ENCODE measurements at places on chromosomes 2 and 18.
A peak's percentile ranks its signal among the peaks of the same experiment; 100 is the strongest.

DNA sequence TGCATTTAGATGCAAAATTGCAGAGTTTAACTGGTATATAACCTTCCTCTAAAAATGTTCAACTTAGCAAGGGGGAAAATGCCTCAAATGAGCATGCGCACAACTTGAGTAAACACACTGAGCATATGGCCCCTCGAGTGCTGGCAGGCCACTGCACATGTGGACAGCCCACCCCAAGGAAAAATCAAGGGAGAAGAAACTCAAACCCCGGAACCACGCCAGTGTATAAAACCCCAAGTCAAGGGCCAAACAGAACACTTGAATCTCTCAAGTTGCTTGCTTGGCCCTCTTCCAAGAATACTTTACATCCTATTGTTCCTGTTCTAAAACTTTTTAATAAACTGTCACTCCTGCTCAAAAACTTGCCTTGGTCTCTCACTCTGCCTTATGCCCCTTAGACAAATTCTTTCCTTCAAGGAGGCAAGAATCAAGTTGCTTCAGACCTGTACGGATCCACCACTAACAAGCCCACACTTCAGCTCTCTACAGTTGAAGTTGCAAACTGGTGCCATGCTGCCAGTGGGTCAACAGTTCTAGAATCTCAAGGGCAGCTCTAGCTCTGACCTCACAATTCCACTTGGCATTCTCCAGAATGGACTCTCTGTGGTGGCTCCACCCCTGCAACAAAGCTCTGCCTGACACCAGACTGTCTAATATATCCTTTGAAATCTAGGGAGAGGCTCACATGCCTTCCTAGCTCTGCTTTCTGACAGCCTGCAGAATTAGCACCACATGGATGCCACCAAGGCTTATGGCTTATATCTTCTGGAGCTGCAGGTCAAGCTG, 38.9 kb downstream of the HIBCH start:
- DNase-seq, result no peak

- DNase-seq, result no peak
Observed at GRCh38 chr2:192119536-192119935, 75.2 kb downstream of the TMEFF2 start.

DNA sequence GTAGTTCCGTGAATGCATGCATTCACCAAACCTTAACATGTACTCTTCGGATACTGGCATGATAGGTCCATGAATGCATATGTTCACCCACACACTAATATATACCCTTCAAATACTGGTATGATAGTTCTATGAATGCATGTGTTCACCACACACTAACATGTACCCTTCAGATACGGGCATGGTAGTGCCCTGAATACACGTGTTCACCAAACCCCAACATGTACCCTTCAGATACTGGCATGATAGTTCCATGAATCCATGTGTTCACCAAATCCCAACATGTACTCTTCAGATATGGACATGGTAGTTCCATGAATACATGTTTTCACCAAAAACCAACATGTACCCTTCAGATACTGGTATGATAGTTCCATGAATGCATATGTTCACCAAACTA, 48.5 kb upstream of the ALKAL2 start:
- DNase-seq, result no peak

- DNase-seq, result no peak
Observed at GRCh38 chr2:120539424-120539936, 193.5 kb downstream of the INHBB start.

- no peak for DNase-seq
Observed at GRCh38 chr2:6828299-6828584, 37.5 kb downstream of the CMPK2 start.

DNA sequence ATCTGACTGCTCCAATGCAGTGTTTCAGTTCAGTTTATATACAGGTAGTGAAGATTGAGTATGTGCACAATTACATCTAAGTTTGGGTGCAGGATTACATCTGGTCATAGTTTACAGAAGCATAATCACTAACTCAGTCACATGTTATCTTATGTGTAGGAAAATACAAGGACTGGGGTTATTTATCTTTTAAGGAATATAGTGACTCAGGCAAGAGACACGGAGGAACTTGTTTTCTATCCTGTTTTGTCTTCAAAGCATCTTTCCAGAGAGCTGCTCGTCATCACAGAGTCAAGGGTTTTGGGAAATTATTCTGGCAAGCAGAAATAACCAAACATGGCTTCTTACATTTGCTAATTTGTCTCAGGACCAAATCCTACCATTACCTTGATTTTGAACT, 1371.5 kb upstream of the TMEFF2 start:
- no peak for DNase-seq

GRCh38 chr2:26722328-26722727, 29.8 kb downstream of the KCNK3 start:
- no peak for DNase-seq

DNA sequence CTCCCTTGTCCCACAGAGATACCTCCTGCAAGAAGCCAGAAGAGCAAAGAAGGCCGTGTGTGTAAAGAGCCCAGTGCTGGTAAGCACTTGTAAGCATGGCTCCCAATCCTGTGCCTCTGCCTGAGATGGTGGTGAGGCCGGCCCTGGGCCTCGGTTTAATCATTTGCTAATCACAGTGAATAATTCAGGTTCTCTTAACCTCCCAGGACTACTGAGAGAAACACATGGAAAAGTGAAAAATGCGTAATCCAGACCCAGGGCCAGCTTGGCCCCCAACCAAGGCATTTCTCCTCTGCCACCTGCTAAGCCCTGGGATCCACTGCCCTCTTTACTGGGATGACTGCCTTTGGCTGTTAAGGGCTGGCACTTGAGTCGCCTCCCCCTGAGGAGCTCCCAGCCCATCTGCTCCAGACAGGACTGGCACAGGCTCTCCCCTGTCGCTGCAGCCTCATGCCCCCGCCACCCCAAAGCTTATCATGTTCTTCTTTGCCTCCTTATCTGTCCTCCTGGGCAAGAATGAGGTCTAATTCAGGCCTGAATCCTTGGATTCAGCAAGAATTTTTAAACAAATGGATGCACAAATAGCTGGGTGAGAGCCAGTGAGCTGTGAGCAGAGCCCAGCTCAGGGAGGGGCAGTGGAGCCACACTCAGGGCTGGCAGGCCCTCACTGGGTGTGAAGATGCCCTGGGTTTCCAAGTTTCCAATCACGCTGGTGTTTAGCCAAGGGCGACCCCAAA, 193.9 kb upstream of the HS6ST1 start:
- DNase-seq, result no peak

DNA sequence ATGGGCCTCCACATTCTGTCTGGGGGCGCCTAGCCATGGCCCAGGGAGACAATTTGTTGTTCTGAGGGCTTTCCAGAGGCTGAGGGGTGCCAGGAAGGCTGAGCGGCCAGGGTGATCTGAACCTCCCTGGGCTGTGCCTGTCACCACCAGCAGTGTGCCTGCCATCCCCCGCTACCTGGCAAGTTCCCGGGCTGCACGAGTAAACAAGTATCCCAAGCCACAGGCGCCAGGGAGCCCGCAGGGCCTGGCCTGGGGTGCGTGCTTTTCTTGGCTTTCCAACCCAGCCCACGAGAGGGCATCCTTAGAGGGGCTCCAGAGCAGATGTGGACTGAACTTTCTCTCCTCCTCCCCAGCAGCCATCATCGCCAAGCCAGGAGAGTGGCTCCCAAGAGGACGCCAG, 35.1 kb upstream of the B3GNT7 start:
- no peak for DNase-seq

GRCh38 chr18:51762373-51762772, 564.9 kb upstream of the MEX3C start:
- no peak for DNase-seq

DNA sequence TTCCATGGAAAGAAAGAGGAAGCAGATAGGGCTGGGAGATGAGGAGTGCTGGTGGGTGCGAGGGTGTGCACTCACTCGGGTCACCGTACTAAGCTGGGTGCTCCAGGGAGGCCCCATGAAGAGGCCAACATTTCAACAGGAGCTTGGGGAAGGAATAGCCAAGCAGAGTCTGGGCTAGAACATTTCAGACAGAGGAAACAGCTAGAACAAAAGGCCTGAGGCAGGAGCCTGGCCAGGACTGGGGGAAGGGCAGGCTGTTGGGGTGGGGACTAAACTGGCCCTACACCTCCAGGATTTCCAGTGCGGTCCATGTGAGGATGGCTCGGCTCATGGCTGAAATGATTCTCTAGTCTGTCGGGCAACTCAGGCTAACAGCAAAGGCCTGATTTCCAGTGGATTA, 90.8 kb downstream of the ZFP36L2 start:
- DNase-seq, result no peak

GRCh38 chr2:233321166-233321565, 13.6 kb downstream of the SAG start:
- DNase-seq, result no peak

- no peak for DNase-seq
Observed at GRCh38 chr2:66024391-66024790, 410.5 kb upstream of the MEIS1 start.

GRCh38 chr2:53641290-53641689, 126.3 kb upstream of the CHAC2 start:
- no peak for DNase-seq

DNA sequence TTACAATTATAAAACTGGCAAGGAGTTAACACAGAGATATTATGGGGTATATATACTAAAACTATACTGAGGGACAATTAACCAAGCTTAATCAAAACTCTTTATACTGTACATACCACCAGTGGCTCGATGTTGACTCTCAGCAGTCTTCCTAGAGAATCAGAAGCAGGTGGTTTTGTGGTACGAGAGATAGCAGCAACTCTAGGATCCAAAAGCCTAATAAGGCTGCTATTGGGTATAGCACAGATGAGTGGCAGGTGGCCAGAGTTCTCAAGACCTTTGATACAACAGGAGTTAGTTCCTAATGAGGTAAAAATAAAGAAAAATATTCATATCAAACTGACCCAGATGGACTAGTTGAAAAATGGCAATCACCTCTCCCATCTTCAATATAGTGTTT, 45.5 kb upstream of the COL5A2 start:
- no peak for DNase-seq

GRCh38 chr2:222595581-222595980, 60.3 kb downstream of the FARSB start:
- no peak for DNase-seq

DNA sequence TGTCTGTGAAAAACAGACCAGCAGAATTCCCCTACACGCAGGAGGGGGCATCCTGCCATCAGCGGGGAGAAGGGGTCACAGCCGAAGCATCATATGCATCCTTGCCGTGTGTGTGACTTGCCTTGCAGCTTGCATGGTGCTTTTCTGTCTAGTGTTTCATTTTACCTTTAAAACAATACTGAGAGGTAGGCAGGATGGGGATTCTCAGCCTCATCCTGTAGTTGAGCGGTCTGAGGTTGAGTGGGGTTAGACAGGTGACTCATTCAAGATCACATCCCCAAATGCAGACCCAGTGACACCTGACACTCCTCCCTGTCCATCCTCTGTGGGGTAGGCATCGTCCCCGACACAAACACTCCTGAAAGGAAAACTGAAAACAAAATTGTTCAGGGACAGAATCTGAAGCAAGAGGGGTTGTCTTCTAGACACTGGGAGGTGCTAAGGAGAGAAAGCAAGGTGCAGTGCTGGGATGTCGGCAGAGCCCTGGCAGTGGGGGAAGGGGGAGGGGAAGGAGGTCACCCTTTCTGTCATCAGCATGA, 7.9 kb downstream of the ARL4C start:
- peak; percentile 68 for DNase-seq

DNA sequence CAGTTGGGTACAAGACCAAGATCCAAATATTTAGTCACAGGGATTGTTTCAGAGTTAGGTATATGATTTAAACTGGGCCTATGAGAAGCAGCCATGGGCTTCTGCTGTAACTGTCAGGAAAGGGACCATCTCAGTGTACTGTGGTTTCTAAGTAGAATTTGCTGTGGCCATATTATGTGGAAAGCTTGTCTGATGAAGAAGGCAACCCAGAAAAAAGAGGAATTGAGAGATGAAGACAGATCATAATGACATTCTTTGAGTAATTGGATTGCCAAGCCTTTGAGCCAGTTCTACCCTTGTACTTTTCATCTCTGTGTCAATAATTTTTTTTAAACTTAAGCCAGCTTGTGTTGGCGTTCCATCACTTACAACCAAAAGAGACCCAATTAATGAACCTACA, 259.6 kb downstream of the NUP35 start:
- no peak for DNase-seq

GRCh38 chr2:72979896-72980295, 62.6 kb downstream of the EMX1 start:
- DNase-seq, result no peak

DNA sequence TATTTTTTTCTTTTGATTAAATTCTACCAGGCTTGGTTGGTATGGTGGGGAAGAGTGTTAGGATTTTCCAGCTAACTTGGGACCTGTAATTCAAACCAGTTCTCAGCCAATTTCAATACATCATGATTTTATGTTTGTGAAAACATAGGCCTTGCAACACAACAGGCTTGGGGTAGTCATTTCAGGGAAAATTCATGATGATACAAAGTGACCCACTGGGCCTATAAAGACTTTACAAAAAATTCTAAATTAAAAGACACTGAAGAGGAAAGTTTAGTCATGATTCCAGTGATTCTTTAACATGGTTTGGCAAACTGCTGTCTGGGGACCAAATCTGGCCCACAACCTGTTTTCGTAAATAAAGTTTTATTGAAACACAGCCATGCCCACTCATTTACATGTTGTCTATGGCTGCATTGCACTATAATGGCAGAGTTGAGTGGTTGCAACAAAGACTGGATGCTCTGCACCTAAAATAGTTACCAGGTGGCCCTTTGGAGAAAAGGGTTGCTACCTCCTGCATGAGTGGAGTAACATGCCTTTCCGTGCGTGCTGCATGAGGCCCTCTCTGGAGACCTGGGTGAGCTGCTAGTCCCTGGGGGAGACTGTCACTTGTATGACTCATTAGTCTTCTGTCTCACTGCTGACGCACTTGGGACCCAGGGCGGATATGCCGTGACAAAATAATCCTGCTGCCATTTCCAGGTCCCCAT, 73.6 kb downstream of the NPAS2 start:
- no peak for DNase-seq

GRCh38 chr2:149924549-149925213, 337.1 kb upstream of the MMADHC start:
- DNase-seq, result no peak

DNA sequence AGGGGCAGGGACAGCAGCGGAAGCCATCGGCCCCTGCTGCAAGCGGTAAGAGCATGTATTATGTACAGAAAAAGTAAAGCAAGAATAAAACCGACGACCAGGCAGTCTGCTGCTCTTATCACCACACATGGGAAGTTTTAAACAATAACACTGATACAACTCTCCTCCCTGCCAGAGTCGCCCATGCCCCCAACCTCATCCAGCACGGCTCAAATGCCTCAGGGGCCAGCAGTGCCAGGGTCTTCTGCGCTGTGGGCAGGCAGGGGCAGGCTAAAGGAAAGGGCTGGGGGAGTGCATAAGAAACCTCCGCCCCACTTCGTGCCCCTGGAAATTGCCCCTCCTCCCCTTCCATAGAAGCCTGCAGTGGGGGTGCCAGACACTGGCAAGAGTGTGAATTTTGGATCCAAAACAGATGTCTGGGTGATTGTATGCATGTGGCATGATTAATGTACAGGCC, 10.1 kb downstream of the TEX51 start:
- DNase-seq, result no peak

GRCh38 chr2:1609040-1609439, 135.3 kb downstream of the PXDN start:
- no peak for DNase-seq

GRCh38 chr2:140696449-140696848, 1434.4 kb downstream of the LRP1B start:
- DNase-seq, result no peak

GRCh38 chr2:45889053-45889452, 237.6 kb downstream of the PRKCE start:
- DNase-seq, result no peak
